Activated CD8-positive, alpha-beta memory T cell treated with anti-CD3 and anti-CD28 coated beads for 4 hours (primary cell): ENCODE measurements at places on chromosomes 6 and 20.

DNA sequence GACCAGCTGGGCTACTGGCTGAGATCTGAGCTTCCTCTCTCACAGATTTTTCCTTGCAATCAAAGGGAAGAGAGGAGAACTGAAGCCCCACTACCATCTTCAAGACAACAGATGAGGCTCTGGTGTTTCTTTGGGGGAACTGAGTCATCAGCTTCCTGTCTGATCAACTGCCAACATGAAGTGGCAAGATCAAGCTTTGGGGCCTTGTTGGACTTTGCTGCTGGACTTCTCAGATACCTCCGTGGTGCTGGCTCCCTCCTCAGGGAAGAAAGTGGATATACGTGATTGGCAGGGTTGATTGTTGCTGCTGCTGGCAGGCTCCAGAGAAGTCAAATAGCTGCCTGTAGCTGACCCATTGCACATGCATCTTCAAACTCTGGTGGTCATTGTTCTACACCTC lies 3.6 kb upstream of the TOX2 start:
- no peak for DNase-seq

DNA sequence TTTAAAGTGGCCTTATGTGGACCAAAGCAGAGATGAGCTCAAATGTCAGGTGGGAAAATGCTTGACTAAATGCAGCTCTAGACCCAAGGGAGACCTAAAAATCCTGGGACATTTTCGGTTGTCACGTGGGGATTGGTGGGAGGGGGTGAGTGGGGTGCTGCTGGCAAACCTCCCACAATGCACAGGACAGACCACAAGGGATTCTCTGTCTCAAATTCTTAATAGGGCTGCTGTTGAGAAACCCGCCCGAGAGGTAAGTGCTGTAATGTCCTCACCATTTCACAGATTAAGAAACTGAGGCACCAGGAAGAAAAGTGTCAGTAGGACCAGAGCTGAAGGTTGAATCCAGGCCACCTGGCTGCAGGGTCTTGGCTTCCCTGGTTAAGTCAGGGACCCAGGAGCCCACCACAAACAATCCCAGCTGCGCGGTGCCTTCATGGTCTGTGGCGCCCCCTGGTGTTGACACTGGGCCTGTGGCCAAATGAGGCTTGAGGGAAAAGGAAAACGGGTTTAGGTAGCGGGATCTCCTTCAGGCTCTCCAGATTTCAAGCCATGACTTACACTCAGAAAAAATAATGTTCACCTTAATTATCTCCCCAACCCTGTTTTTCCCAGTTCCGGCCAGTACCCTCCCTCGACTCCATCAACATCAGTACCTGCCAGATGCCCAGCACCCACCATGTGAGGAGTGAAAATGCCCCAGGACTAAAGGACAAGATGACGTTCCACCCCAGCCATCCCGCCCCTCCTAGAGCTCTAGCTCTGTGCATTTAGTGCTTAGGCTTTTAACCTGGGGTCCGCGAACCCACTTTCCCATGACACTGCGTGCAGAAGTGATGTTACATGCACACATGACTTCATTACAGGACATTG lies 7.2 kb downstream of the HLA-G start:
- DNase-seq = peak; percentile 32

- DNase-seq = no peak
Measured at GRCh38 chr6:144394210-144394609, 109.1 kb downstream of the UTRN start.

DNA sequence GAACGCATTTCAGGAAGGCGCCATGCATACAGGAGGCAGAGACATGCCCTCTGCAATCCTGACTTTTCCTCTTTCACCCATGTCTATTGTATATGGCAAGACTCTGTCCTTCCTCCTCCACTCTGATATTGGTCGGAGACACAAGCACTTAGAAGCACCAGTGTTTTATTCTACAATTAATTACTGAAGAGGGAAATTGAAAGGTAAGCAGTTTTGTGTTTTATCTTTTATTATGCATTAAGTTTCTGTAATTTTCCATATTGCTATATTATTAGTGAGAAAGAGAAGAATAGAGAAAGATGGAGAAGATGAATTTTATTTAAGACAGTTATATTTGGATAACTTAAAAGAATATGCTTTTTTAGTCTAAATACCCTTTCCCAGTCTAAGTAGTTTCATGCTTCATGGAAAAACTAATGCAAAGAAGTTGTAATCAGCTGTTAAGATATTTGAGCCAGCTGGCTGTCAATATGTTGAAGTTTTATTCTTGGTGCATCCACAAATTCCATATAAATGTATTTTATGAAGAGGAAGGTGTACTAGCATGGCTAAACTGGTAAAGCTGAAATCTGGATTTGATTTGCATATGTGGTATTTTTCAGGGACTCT lies 13.6 kb downstream of the ARID1B start:
- DNase-seq = no peak

DNA sequence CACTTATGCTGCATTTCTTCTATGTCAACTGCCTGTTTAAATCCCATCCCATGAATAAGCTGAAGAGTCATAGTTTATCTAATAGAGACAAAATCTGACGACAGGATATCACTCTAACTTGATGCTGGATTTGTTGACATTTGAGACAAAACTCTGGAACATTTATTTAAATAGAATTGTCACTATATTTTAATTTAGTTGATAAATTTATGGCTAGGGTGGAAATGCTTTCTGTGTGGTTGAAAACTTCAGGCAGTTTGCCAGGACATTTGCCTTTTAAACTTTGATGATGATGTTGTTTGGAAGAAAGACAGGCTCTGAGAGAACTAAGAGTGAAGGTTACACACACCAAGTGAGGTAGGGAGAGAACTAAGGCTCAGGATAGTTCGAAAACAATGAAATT lies 68.1 kb downstream of the GJA1 start:
- no peak for DNase-seq

GRCh38 chr20:47031004-47031403 lies 136.4 kb downstream of the EYA2 start:
- no peak for DNase-seq

DNA sequence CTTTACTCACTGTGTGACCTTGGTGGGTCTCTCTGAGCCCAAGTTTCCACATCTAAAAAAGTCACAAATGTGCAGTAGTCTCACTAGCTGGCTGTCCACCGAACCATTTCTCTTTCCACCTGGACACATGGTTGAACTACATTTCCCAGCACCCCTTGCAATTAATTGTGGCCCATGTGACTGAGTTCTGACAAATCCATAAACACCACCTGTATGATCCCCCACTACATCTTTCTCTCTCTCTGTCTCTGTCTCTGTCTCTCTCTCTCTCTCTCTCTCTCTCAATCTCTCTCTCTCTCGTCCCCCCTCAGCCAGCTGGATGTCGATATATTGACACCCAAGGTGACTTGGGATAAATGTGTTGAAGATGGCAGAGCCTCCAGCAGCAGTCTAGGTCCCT lies 42.8 kb downstream of the SNHG17 start:
- DNase-seq = no peak

- DNase-seq = no peak
Measured at GRCh38 chr6:150697515-150697914, 97.8 kb downstream of the PLEKHG1 start.

- no peak for DNase-seq
Measured at GRCh38 chr20:62163986-62164762, 18.7 kb upstream of the MTG2 start.

DNA sequence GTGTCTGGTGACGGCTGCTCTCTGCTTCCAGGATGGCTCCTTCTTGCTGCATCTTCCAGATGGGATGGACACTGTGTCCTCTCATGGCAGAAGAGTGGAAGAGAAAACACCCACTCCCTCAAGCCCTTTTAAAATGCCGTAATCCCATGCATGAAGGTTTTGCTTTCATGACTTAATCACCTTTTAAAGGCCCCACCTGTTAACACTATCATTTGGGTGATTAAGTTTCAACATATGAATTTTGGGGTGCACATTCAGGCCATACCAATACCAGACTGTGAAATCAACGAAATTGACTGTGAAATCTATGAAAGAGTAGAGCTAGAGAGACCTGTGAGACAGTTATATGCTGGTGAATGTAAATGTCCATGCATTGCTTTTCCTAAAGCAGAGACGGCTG lies 374.3 kb upstream of the CHD6 start:
- no peak for DNase-seq
